ENCODE measurements at places on chromosomes 7 and 10.
A peak's percentile ranks its signal among the peaks of the same experiment; 100 is the strongest.

GRCh38 chr10:66307826-66308225 is 618.0 kb upstream of the LRRTM3 start:
- no peak for DNase-seq

- DNase-seq, result no peak
Measured at GRCh38 chr7:24756545-24757352, 515 bp downstream of the GSDME start.

DNA sequence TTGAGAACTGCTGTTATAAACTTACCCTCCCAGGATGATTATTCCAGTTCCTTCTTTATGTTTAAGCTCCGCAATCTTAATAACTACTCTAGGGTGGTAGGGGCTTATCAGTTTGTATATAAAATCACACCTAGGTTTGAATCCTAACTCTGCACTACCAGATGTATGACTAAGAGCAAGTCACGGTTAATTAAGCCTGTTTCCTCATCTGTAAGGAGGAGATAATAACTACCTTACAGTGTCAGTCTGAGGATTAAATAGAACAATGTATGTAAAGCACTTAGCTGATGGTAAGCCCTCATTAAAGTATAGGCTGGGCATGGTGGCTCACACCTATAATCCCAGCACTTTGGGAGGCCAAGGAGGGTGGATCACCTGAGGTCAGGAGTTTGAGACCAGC is 9.2 kb downstream of the DNA2 start:
- DNase-seq, result no peak

DNA sequence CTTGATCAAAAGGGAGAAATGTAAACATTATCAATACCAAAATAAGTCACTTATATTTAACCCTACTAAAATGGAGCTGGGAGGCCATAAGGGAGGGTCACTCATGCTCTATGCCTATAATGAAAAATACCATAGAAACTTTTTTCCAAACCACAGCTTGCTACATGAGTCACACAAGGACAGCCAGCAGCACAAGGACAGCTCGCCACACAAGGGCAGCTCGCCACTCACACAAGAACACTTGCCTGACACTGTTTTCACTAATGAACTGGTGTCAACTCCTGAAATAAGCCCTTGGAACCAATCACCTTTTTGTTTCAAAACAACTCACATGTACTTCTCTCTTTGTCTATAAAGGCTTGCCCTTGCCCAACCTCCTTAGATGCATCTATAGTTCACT is 43.3 kb downstream of the FRMPD2 start:
- no peak for DNase-seq

DNA sequence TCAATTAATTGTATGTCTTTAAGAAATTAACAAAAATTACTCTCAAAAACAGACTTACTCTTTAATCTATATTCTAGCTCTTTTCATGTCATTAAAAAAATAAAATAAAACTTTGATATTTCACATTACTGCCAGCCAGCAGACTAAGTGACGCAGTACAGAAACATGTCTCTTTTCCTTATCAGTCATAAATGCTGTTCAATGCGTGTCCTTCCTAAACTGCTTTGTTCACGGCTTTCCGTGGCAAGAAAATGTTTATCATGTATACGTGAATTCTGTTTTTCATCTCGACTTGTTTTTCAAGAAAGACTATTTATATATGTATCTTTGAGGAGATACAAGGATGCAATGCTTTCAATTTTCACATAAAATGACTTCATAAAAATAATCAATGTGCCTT is 182.4 kb downstream of the DOCK4 start:
- DNase-seq, result no peak

DNA sequence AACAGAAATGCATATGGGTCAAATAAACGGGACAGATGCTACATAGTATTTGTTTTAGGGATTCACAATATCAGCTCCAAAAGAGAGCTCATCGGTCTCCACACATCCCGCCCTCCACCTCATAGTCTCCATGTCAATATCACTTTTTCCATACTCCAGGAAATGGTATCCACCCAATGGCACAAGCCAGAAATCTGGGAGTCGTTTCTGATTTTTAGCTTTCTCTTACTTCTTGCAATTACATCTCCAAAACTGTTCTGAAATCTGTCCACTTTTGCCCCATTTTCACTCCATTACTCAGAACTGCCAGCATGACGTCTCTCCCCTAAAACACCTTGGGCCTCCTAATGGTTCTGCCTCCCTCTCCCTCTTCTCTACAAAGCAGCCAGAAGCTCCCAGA is 47.4 kb upstream of the EZH2 start:
- no peak for DNase-seq

GRCh38 chr7:452791-453455 is 66.7 kb downstream of the PDGFA start:
- DNase-seq, result no peak

GRCh38 chr7:87151729-87152111 is 533 bp upstream of the DMTF1 start:
- no peak for DNase-seq

DNA sequence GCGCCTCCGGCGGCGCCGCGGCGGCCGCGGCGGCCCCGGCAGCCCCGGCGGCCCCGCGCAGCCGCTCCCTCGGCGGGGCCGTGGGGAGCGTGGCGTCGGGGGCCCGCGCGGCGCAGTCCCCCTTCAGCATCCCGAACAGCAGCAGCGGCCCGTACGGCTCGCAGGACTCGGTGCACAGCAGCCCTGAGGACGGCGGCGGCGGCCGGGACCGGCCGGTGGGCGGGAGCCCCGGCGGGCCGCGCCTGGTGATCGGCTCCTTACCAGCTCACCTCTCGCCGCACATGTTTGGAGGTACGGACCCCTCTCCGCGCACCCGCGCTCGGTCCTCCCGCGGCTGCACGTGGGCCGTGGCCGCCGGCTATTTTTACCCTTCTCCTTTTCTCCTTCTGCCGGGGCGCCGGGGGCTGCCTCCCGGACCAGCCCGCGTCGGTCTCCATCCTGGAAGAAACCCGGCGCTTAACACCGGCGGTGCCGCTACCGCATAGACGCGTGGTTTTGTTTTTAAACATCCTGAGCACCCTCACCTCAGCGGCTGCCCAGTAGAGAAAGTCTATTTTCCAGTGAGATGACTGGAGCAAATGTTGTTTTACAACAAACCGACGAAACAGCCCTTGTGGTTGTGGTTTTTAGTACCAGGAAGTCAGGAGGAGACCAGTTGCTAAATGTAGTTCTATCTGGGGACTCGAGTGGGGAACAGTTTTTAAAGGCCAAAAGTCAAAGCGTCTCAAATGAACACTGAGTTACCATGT is 1.3 kb downstream of the ZNRF2 start:
- peak; percentile 23 for DNase-seq

DNA sequence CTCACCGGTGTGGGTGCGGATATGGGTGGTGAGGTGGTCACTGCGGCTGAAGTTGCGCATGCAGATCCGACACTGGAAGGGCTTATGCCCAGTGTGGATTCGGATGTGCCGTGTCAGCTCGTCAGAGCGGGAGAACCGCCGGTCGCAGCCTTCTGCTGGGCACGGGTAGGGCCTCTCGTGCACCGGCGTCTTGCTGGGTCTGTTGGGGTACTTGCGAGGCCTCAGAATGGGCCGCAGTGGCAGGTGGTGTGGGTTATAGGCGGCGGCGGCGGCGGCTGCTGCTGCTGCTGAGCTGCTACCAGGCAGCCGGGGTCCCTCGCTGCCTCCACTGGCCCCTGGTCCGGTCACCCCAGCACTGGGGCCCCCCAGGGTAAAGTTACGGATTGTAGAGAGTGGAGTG is 2.7 kb downstream of the EGR2 start:
- no peak for DNase-seq

GRCh38 chr10:129442866-129443265 is 24.2 kb upstream of the MGMT start:
- DNase-seq, result no peak

DNA sequence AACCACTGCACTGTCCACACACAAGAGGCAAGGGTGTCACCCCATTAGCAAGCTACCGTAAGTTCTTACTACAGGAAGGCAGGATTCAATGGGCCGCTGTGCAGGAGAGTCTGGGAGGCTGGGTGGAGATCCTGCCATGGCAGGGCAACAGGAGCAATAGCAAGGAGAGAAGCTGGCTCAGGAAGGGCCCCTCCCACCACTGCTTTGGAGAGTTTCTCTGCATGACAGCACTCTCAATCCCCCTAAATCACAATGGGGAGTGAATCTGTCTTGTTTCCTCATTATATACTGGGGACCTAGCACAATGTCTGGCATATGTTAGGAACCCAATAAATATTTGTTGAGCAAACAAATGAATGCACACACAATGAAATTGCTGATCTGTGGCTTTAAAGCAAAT is 83.2 kb upstream of the SFMBT2 start:
- no peak for DNase-seq

Measured in stimulated activated CD8-positive, alpha-beta memory T cell treated with anti-CD3 and anti-CD28 coated beads, Interleukin-15, amount 100 ng/mL, for 4 hours (primary cell).